HepG2 (cell line): ENCODE measurements at places on chromosomes 5 and 9. TPM values are rescaled to one million over a fixed set of nuclear protein-coding genes. Genes with fewer than 3 reads are reported as not detected.

GRCh38 chr5:72280581-72281069 is 39.4 kb downstream of the MRPS27 start:
- no peak overlapping the region for H3K27ac ChIP-seq
- DNase-seq = no peak
- H3K4me1 ChIP-seq = peaks cover 35% of the 10 kb centered on the region
- H3K36me3 ChIP-seq = peaks cover 2% of the 10 kb centered on the region
- H3K4me3 ChIP-seq = no peak overlapping the region

CDX1 gene
- total RNA-seq = not detected in 2 replicates

AQP7 gene
- 0.58 and 1.9 TPM in 2 replicates for total RNA-seq

DNA sequence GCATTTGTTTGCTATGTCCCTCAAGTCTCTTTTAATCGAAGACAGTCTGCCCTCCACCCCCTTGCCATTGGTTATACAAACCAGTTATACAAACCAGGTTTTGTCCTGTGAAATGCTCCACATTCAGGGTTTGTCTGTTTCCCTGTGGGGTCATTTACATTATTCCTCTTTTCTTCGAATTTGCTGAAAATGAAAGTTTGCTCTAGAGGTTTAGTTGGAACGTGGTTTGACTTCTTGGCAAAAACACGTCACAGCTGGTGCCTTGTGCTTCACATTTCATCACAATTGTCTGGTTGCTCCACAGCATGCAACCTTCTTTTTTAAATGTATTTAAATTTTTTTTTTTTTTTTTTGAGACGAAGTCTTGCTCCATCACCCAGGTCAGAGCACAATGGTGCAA is 4.2 kb upstream of the HAVCR2 start:
- no peaks in the 10 kb centered on the region for H3K36me3 ChIP-seq
- no peak for DNase-seq
- H3K27ac ChIP-seq = no peak overlapping the region
- no peak overlapping the region for H3K4me3 ChIP-seq
- no peaks in the 10 kb centered on the region for H3K27me3 ChIP-seq

DNA sequence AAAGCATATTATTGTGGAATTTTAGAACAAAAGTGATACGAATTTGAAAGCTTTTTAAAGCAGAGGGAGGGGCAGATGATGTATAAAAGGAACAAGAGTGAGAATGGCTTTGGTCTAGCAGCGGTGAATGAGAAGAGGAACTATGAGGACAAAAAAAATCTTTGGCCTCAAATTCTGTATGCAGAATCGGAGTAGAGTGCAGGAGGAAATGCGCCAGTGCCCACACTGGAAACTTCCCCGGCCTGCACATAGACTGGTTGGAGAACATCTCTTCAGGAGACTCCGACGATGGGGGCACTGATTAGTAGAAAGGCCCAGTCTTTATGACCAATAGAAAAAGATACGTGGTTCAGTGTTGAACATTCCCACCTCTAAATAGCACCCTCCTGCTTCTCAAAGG is 51.3 kb downstream of the SLC46A2 start:
- peaks cover 3% of the 10 kb centered on the region for H3K36me3 ChIP-seq
- no peak overlapping the region for H3K27ac ChIP-seq
- H3K4me3 ChIP-seq = no peak overlapping the region
- no peaks in the 10 kb centered on the region for H3K27me3 ChIP-seq
- H3K4me1 ChIP-seq = peaks cover 34% of the 10 kb centered on the region

ROPN1L gene
- not detected in 2 replicates for total RNA-seq

KCNV2 gene
- not detected in 2 replicates for total RNA-seq

TAS2R1 gene
- total RNA-seq = not detected in 2 replicates

CATSPER3 gene
- 0.14 and 0.33 TPM in 2 replicates for total RNA-seq

MEIKIN gene
- total RNA-seq = not detected in 2 replicates

- H3K4me3 ChIP-seq = no peak overlapping the region
- no peaks in the 10 kb centered on the region for H3K27me3 ChIP-seq
- H3K36me3 ChIP-seq = no peaks in the 10 kb centered on the region
- H3K4me1 ChIP-seq = peaks cover 32% of the 10 kb centered on the region
- DNase-seq = no peak
- no peak overlapping the region for H3K27ac ChIP-seq
Observed at GRCh38 chr5:82986404-82986803, 90.8 kb downstream of the TMEM167A start.

- H3K4me3 ChIP-seq = no peak overlapping the region
- H3K4me1 ChIP-seq = peaks cover 30% of the 10 kb centered on the region
- no peak overlapping the region for H3K27ac ChIP-seq
- H3K27me3 ChIP-seq = no peaks in the 10 kb centered on the region; the same call in 2 of the 3 replicates
- no peak for DNase-seq
Observed at GRCh38 chr5:81305785-81306184, 4.4 kb downstream of the ZCCHC9 start.

PCDHGA12 gene
- total RNA-seq = 0.13 TPM in 1 of 2 replicates, not detected in the other

- no peak for DNase-seq
- no peak overlapping the region for H3K4me3 ChIP-seq
- no peaks in the 10 kb centered on the region for H3K4me1 ChIP-seq
- H3K27me3 ChIP-seq = no peaks in the 10 kb centered on the region
- no peak overlapping the region for H3K27ac ChIP-seq
- no peaks in the 10 kb centered on the region for H3K36me3 ChIP-seq
Observed at GRCh38 chr9:116027096-116027495, 126.5 kb upstream of the PAPPA start.

ENTREP1 gene
- not detected in 2 replicates for total RNA-seq

- H3K4me3 ChIP-seq = no peak overlapping the region
- no peak for DNase-seq
- H3K27me3 ChIP-seq = no peaks in the 10 kb centered on the region
- H3K36me3 ChIP-seq = no peaks in the 10 kb centered on the region
- no peak overlapping the region for H3K27ac ChIP-seq
- peaks cover 73% of the 10 kb centered on the region for H3K4me1 ChIP-seq
Observed at GRCh38 chr9:124761710-124762109, 9.4 kb downstream of the NR6A1 start.

- H3K36me3 ChIP-seq = no peaks in the 10 kb centered on the region
- no peak overlapping the region for H3K4me3 ChIP-seq
- no peak for DNase-seq
Observed at GRCh38 chr9:10921671-10922070, 308.9 kb upstream of the PTPRD start.

FCN1 gene
- total RNA-seq = not detected in 2 replicates

HAVCR1 gene
- total RNA-seq = 0.77 and 0.93 TPM in 2 replicates
